ENCODE measurements at places on chromosomes 12 and 14.

GRCh38 chr12:131939007-131939406 lies 9.9 kb downstream of the PUS1 start:
- DNase-seq = no peak

DNA sequence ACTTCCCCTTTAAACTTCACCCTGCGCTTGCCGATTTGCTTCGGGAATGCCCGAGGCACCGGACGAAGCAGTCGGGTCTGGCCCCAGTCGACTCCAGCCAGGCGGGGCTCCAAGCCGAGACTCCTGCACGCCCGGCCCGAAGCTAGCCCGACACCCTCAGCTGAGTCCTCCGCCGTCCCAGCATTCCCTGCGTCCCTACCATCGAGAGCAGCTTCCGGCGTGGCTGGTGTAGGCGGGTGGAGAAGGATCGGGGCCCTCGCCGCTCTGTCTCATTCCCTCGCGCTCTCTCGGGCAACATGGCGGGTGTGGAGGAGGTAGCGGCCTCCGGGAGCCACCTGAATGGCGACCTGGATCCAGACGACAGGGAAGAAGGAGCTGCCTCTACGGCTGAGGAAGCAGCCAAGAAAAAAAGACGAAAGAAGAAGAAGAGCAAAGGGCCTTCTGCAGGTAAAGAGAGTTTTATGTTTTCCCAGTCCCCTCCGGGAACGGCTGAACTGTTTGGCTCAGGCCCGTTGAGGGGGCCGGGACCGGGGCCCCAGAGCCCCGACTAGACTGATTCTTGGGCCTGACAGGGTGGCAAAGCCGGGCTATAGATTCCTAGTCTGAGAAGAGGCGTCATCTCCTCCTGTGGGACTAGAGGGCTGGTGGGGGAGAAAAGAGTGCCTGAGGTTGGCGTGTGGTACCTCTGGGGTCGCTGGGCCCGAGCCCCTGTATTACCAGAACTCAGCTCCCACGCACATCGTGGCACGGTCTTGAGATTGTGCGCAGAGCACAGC lies at the start of gene METAP2:
Gene METAP2, plus strand, starts transcription at position 269 of the 776 bp plus-strand sequence. Its CDS starts 28 bp downstream, at position 297.
- peak; percentile 48 for DNase-seq

DNA sequence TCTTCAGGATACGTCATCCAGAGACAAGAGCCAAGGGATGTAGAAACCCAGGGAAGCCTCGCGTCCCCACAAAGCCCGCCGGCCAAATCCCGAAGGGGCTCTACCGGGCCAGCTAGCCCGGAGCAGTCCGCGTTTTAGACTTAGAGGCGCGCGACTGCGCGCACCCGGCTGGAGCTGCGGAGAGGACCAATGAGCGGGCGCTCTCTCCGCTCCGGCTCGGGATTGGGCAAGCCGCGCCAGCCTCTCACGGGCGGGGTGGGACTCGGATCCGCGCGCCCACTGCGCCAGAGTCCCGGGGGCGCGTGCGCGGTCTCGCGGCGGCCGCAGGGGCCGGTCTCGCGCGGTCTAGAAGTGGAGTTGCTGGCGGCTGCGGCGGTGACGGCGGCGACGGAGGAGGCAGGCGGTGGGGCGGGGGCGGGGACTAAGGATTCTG lies 241 bp upstream of the PALS1 start:
- peak; percentile 92 for DNase-seq

DNA sequence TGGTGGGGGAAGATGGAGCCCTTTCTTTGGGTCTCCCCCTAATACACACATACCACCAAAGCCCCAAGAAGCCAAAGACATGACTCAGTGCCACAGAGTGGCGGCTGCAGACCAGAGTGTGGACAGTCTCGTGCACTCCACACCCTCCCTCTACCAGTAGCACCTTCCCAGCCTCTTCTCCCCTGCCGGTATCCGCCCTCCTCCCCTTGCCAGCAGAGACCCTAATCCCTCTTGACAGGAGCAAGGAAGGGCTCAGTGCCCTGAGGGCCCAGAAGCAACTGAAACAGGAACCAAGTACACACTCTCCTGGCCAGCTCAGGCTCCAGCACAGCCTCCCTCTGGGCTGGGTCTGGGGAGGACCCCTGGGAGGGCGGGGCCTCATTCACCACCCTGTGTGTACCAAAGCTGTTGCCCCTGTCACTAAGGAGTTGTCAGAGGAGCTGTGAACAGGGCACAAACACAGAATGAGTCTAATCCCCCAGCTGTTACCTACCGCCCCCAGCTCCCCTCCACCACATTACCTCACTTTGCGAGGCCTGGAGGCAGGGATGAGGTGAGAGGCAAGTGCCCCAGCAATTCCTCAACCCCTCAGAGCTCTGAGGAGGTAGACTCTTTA lies 8.2 kb downstream of the SPRYD3 start:
- DNase-seq = no peak

DNA sequence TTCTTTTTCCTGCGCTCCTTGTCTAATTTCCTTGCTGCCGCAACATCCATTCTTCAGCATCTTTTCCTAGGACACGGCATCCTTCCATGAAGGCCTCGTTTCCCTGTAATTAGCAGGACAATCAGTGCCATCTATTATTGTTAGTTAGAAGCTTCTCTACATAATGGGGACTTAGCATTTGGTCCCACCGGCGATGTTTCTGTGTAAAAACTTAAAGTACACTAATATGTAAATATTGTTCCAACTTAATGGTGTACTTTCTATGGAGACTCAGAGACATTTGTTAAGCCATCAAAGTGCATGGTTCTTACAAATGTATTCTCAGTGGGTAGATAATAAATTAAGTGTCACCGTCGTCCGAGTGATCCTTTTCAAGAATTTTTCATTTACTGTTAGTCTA lies 17.4 kb downstream of the KCNC2 start:
- DNase-seq = no peak

GRCh38 chr12:6195665-6196535 lies 4.3 kb upstream of the CD9 start:
- DNase-seq = peak; percentile 29

DNA sequence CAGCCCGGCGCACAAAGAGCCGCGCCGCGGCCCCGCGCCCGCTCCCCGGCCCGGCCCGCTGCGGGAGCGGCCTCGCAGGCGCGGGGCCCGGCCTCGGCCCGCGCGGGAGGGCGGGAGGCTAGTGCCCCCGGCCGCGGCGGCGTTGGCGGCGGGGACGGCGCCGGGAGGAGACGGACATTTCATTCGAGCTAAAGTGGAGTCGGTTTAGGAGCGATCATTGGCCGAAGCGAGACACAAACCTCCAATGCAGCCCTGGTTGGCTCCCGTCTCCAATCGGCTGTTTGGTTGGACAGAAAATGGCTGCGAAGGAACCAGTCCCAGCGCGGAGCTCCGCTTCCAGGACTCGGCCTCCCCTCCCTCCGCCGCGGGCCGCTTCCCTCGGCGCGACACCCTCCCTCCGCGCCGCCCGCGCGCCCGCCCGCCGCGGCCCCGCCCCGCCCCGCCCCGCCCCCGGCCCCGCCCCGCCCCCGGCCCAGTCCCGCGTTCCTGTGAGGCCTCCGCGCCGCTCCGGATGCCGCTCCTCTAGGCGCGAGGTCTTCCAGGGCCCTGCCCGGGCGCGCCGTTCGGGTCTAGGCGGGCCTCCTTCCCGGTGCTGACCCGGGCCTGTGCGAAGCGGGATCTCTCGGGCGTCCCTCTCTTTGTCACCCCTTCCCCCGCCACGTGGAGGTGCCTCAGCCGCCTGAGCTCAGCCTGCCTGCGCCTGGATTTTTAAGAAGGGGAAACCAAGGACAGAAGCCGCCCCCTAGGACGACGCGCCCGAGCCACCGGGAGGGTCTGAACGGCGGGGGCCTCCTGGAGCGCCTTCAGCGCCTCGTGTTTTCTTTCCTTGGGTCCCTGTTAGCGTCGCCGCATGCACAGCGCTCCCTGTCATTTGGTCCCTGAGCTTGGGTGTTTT lies at the start of gene NFYB:
Gene NFYB, minus strand, starts transcription at position 309 of the 895 bp plus-strand sequence. CDS start 2,757 bp downstream, outside the sequence.
- DNase-seq = peak; percentile 85

GRCh38 chr14:89422952-89423345 lies 5.9 kb upstream of the FOXN3 start:
- no peak for DNase-seq

DNA sequence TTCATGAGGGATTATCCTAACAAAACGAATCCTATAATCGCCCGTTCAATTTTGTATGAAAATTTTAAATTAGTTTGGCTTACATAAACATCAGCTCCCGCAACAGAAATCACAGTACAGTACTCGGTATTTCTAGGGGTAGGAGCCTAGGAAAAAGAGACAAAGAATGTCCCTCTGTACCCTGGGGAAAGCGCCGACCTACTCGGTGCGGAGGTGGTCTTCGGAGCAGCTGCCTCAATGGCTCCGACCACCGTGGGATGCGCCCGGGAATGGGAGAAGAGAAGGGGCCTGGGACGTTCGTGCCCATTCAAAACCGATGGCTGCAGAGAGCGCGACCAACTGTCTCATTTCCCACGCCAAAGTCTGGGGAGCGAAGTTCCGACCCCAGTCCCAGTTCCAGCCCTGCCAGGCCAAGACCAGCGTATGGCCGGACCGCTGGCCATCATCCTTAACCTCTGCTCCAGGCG lies 618 bp downstream of the GNPNAT1 start:
- DNase-seq = no peak

DNA sequence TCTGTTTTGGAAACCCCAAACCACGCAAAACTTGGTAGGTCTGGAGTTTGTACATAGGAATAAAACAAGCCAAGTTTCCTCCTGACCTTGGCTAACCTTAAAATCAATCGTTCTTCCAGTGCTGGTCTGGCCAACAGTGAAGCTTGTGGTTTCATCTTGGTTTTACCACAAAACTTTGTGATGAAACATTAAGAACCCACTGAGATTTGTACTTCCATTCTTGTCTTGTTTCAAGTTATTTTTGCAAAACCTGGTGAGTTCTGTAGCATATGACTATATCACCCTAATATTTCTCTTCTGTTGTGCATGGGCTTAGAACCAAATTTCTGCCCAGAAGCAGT lies 26.4 kb downstream of the SIX1 start:
- DNase-seq = no peak

- no peak for DNase-seq
These were observed 120.0 kb downstream of the OTOGL start for GRCh38 chr12:80219345-80219744.

- DNase-seq = no peak
These were observed 227.8 kb downstream of the TMEM117 start for GRCh38 chr12:44063671-44064070.

Measured in amygdala (tissue), 56 donors.